Hepatocyte (in vitro differentiated cells): ENCODE measurements at places on chromosomes 5 and 9.

- peak; percentile 52 for DNase-seq
Measured at GRCh38 chr5:43603344-43604217, 601 bp downstream of the NNT start.

GRCh38 chr9:83059417-83059816 is 3.5 kb downstream of the RASEF start:
- no peak for DNase-seq

DNA sequence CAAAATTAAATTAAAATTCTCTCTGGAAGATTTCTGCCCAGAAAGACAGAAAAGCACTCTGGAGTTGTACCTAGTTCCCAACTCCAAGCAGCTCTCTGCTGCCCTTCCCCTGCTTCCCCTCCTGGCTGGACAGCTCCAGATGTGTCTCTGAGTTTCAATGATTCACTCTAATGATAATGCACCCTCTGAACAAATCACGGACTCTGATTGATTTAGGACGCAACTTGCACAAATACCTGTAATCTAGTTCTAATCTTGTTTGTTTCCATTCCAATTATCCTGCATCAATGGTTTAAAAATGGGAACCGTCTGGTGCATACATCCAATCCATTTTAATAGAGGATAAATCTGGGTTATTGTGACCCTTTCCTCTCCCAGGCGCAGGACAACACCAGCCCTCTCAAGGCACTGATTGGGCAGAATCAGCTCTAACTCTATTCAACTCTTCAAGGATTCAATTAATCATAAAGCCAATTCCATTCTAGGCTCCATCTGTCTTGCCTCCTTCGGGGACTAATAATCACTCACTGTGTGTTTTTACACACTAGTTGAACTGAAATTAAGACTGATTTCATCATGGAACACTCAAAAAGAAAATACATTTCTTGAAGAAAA is 111.2 kb upstream of the LRRTM2 start:
- DNase-seq: no peak

GRCh38 chr9:134682651-134683364 is 41.2 kb downstream of the COL5A1 start:
- DNase-seq: no peak

- DNase-seq: no peak
Measured at GRCh38 chr5:178180141-178180863, 6.9 kb downstream of the GMCL2 start.

GRCh38 chr5:155983954-155984353 is 343.0 kb upstream of the SGCD start:
- no peak for DNase-seq

DNA sequence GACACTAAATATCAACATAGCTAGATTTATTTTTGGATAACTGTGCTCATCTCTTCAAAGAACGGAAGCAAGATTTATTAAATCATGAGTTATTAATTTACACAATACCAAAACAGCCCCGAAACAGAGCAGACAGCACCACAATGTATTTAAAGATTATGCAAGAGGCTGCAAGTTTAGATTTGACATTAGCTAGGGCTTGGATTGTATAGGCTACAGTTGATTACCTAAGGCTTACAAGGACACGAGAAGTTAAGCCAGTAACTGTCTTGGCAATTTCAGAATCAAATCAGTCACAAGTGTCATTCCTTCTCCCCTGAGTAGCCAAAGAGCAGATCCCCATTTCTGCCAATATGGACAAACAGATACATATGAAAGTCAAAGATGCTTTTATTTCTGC is 152.6 kb downstream of the MED27 start:
- DNase-seq: no peak
